ENCODE measurements at places on chromosomes 3 and 15.

DNA sequence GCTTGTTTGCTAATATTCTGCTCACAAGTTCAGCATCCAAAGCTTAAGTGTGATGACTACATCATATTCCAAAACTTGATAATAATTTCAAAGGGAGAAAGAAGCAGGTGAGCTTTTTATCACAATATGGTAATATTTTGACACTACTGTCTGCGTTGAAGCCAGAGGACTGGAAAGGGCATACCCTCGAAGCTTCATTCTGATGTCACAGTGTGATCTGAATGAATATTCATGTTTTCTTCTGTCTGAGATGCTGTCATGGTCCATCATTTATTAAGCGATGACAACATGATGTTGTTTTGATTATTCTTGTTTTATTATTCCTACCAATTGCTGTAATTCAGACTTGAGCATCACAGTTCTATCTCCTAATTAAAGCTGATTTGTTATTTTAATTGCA lies 625.4 kb downstream of the ZPLD1 start:
- no peak for DNase-seq

DNA sequence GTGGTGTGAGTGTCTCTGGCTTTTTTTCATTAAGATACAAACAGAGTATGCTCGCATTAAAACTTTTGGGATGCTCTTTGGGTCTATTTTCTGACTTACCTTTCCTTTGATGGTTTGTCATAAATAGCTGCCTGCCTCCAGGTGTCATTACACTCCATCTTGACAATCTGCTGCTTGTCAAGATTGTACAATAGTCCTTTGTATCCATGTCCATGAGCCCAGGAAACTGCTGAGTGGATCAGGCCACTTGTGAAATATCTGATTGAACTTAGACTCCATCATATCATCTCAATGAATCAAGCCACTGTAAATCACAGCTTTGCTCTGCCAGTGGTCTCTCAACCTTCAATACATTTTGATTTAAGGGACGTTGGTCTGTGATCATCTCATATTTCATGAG lies 135.2 kb downstream of the ECT2 start:
- DNase-seq = no peak

- DNase-seq = no peak
Observed at GRCh38 chr3:72240531-72240930, 455.6 kb upstream of the PROK2 start.

- DNase-seq = peak; percentile 42
Observed at GRCh38 chr3:128549283-128550112, 56.5 kb upstream of the GATA2 start.

GRCh38 chr15:35867356-35867755 lies 321.4 kb upstream of the DPH6 start:
- no peak for DNase-seq

- DNase-seq = peak; percentile 56
Observed at GRCh38 chr3:124780356-124780755, 50.1 kb downstream of the UMPS start.

- DNase-seq = no peak
Observed at GRCh38 chr3:30752970-30753369, 141.5 kb downstream of the GADL1 start.

GRCh38 chr3:64266065-64266931 lies 41.0 kb upstream of the PRICKLE2 start:
- DNase-seq = no peak

DNA sequence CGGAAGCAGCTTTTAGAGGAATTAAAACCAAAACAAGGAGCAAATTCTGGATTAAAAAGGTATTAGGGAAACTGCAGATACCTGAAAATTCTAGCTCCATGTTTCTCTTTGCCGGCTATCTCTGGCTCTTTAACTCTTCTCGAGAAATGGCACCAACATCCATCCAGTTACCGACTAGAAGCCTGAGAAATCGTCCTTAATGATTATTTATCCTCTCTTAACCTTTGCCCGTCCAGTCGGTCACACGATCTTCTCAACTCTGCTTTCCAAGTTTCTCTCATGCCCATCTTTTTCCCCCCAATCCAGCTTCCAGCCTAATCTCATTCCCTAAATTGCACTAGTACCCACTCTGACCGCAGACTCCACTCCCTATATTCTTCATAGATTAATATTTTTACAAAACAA lies 596 bp upstream of the SGO1 start:
- no peak for DNase-seq

DNA sequence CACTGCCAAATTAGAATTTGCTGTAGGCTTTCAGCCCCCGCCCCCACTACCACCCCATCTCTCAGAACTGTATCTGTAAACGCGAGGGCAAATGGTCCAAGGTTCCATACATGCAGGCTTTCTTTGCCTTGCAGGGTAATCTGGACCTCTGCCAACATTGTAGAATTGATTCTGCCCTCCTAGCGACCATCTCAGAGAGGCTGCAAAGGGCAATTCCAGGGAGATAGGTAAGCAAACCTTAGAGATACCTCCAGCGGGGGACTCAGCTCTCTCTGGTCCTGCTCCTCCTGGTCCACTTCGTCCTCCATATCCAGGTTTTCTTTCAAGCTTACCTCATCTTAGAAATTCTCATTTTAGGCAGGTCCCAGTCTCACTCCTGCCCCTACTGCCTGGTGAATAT lies 64.4 kb downstream of the SLMAP start:
- no peak for DNase-seq

DNA sequence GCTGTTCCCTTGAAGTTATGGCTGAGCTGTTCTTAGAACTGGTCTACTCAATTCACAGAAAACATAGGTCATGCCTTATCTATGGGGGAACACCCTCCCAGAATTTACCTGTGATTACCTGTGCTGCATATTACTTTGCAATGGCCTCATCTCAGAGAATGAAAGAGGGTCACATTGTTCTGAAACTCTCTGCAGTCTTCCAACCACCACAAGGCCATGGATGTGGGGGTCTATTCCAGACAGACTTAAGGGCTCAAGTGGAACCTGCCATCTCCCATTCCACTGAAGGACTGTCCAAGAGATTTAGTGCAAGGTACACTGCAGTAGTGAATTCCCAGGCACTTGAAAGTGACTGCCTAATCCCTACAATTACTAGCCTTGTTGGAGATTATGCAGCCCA lies 40.1 kb upstream of the RASA2 start:
- DNase-seq = no peak

DNA sequence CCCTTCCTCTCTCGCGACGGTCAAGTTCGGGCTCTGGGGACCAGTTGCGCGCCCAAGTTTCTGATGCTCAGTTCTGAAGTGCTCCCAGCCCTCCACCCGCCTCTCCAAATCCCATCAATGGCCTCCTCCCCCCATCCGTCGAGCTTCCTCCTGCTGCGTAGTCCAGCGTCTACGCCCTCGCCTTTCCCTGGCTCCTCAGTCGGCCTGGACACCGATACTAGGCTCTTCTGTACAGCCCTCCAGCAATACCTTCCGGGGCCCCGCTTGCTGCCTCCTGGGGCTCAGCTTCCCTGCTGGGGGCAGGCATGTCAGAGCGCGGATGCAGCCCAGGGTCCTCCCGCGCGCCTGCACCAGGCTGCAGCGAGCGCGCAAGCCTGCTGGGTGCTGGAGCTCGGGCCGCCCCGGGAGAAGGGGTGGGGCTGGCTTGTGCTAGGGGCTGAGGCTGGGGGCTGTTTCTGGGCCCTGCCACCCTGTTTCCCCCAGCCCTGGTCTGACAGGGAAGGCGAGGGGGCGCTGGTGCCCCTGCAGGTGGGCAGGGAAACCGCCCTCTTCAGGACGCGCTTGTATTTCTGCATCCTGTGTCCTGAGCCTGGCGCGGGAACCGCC lies 353.3 kb upstream of the SUCLG2 start:
- no peak for DNase-seq

DNA sequence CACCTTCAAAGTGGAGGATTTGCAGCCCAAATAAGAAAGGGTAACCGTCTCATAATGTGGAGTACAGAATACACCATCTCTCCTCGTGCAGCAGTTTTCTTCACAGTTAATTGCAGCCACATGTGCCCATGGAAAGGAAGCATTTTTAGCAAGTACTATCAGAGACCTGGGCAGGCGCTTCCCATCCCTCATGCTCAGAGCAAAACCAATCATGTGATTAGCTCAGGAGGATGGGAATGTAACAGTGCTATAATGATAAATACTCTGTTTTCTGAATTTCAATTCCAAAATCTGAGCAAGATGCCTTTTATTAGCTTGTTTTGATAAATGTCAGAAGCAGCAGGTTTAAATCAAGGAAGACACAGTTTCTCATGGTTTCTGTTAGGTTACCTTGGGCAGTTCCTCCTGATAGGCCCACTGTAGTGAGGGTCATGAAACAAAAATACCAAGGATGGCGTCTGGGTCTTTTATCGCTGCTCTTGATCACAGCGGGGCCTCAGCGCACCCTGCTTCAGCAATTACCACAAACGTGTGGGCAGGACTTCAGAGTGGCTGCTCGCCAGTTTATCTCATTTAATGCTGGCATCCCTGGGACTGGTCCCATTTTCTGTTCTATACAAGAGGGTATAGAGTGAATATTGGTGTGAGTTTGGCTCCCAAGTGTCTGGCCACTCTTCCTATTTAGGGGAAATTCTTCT lies 92.6 kb upstream of the VGLL4 start:
- no peak for DNase-seq

- no peak for DNase-seq
Observed at GRCh38 chr3:158314426-158315357, 204.8 kb downstream of the RSRC1 start.

DNA sequence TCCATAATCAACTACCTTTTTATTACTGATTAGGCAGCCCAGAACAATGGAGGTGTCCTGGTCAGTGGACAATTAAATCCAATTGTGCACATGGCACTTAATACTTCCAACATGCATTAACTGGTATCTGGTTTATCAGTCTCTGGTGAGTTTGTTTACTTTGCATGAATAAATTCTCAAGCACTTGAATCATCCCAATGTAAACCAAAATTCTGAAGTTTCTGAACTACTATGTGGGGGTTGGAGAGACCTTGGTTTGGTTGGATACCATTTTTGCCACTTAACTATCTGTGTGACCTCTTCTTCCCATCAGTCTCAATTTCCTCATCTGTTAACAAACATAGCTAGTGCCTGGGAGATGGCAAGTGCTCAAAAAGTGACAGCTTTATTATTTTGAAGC lies 70.5 kb upstream of the MAP4 start:
- no peak for DNase-seq

DNA sequence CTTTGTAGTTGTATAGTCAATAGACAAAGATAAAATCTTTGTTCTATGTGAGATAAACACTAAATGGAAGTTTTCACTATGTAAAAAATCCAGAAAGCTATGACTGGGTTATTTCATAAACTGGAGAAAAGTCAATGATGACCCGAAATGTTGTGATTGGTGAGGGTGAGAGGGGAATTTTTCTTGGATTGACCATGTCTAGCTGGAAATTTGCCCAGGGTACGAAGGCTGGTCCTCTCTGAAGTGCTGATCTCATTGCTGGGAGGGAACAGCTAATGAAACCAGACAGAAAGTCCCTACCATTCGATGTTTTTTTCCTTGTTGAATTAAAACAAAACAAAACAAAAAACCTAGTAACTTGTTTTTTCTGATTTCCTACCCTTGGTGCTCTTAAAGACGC lies 14.3 kb downstream of the TPRG1 start:
- no peak for DNase-seq

DNA sequence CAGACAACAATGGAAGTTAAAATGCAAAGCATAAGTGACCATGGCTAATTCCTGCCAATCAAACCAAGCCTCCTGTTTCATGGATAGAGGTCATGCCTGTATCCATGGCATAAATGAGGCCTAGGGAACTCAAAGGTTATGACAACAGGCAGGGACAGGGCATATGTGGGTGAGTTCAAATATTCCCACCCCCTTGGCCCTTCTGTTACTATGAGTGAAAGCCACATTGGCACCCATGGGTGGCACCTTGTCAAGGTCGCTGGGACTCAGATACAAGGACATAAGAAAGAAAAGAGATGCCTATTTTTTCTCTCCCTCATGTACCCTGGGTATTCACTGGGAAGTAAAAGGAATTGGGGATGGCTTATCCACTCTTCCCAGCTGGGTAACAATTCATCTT lies 25.3 kb upstream of the TMEM45A start:
- DNase-seq = no peak

GRCh38 chr3:179942553-179943075 lies 94.1 kb downstream of the PEX5L start:
- DNase-seq = no peak

DNA sequence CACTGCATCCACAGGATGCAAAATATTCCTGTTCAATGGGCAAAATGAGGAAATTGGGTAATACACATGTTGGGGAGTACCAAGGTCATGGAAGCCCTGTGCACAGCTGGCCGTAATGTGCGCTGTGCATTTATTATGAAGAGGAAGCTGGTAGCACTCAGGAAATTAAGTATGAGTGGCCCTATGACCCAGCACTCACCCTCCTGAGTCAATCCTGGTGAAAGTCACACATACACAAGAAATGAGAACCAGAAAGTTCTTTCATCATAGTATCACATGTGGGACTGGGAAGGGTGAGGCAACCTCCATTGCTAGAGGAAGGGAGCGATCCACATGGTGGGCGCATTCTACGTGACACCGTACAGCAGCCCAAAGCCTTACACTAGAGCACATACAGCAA lies 11.4 kb upstream of the PRR20G start:
- DNase-seq = no peak

DNA sequence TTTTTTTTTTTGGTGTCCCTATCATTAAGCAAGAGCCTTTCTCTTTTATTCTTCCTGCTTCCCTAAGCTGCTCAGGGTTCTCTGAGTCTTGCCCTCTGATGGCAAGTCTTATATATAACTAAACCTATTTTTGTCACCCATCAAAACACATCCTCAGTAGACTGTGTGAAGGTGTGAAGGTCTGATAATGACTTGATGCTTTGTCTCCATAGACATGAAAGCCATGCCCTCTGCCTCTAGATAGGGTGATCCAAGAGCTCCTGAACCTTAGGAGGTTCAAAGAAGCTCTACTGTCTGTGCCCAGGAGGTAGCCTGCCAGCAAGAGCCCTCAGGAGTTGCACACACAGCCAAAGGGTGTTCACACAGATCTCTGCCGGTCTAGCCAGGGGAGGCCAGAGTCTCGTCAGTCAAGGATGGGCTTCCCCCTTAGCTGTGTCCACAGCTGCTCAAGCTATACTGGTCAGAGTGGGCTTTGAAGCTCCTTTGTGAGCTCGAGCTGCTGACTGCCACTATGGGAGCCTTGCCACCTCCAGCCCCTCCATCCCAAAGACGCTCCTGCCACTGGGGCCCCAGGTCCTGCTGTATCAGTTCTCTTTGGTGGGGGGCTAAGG lies 13.1 kb upstream of the SNX22 start:
- no peak for DNase-seq

DNA sequence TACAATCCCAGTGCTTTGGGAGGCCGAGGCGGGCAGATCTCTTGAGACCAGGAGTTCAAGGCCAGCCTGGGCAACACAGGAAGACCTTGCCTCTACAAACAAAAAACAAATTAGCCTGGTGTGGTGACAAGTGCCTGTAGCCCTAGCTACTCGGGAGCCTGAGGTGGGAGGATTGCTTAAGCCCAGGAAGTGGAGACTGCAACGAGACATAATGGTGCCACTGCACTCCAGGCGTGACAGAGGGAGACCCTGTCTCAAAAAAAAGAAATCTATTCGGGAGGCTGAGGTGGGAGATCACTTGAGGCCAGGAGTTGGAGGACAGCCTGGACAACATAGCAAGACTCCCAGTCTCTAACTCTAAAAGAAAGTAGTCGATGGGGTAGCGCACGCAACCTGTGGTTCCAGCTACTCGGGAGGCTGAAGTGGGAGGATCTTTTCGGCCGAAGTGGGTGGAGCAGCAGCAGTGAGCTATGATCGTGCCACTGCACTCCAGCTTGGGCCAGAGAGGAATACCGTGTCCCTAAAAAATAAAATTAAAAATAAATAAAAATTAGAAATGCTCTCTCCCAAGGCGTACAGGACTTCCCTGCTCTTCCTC lies 775 bp downstream of the C3orf33 start:
- DNase-seq = peak; percentile 60

GRCh38 chr3:150370999-150371398 lies 37.1 kb upstream of the TSC22D2 start:
- DNase-seq = no peak

Measured in Peyer's patch (tissue), 4 donors.